ENCODE measurements at places on chromosomes 2 and 18.

- no peak for DNase-seq
Observed at GRCh38 chr2:96701636-96702035, 38.2 kb downstream of the LMAN2L start.

DNA sequence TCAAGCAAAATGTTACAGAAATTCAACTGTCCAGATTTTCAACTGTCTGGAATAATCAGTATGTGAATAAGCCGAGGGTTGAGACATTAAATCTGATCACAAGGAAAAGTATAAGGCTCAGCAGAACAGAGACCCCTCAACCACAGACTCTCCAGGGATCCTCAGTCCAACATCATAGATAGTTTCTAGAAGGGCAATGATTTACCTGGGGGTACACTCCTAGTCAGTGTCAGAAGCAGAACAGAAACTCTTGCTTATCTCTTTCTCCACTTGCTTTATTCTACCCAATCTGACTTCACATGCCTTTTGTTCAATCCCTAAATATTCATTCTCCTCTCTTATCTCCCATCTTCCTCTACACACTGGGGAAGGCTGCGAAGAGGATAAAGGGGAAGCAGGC, 36.4 kb downstream of the ICOS start:
- DNase-seq, result no peak

- no peak for DNase-seq
Observed at GRCh38 chr2:237904831-237905599, 45.6 kb downstream of the RAMP1 start.

DNA sequence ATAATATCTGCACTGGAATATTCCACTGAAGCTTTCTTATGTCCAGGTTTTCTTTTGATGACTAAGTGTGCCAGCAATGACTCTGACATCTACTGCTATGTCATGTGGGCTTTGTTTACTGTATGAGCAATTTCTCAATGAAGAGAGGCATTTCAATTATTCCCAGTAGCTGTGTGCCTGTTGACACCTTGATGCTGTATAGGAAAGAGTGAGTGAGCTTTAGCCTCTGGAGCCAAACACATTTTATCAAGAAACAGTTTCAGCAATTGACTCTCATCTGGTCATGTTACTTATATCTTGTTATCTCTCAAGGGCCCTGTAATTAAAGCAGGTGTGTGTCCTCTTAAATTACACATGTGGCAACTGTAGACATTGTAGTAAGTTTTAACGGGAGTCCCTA, 493.2 kb upstream of the FANCL start:
- peak; percentile 60 for DNase-seq

DNA sequence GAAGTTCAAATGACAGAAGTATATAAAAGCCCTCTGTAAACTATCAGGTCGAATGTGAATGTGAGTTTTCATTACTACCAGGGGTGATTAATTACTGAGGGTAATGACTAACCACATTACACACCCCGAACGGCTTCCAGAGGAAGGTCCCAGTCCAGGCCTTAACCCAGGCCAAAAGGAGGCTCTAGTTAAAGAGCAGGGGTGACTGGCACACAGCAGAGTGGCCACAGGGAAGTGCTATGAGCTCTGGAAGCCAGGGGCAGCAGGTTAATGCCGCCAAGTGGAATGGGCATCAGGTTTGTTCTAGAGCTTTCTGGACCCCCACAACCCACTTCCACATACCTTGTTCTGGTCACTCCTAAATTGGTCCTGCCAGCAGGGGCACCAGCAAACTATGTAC, 87.7 kb downstream of the BCL11A start:
- DNase-seq, result no peak

- DNase-seq, result no peak
Observed at GRCh38 chr2:69437751-69438154, 518 bp upstream of the NFU1 start.

DNA sequence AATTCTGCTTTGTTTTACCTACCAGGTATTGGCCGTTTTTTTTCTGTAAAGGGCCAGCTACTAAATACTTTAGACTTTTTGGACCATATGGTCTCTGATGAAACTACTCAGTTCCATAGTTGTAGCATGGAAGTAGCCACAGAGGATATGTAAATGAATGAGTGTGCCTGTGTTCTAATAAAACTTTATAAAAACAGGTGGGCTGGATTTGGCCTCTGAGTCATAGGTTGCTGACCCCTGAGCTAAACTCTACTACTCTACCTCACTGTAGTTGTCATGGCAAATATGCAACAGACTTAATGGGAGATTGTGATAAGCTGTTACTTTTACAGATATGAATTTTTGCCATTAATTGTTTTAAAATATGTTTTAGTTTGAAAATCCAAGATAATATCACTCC, 19.7 kb downstream of the CLIP4 start:
- DNase-seq, result no peak

DNA sequence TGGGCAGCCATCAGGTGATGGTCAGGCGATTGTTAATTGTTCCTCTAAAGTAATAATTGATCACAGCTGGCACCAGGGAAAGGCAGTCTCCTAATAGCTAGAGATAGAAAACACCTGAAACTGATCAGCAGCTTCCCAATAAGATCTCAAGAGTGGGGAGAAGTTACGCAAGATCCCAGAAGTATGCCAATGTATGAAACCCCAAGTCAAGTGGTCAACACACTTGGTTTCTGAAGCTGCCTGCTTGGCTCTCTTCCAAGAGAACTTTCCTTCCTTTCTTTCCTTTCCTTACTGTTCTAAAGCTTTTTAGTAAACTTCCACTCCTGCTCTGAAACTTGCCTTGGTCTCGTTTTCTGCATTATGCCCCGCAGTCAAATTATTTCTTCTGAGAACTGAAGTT, 201.6 kb upstream of the SKOR2 start:
- no peak for DNase-seq

DNA sequence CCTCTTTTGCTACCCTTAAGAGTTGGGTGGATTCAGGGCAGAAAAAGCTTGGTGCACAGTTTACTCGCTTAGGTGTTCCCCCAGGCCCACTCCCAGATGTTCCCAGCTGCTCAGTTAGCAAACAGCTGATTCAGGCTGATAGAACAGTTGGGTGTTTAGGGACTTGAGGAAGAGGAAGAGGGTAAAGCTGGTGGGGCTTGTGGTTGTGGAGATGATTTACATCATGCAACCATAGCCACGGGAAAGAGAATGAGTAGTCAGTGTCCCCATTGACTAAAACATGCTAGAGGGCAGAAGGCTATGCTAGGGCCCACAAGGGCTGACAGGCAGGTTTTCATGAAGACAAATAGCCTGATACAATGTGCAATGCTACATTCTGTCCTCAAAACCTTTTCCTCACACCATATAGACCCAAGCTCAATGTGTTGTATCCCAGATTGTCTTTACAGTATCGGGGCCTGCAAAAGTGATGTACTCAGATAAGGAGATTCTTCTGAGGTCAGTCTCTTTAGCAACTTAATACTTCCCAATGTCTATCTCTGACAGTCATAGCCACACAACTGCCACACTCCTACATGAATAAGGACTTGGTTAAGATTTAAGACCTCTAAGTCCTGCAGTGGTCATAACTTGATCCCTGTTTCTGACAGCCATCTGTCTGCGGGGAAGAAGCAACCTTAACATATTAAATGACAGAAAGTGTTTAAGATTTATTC, 15.6 kb downstream of the COLEC12 start:
- no peak for DNase-seq

- no peak for DNase-seq
Observed at GRCh38 chr18:44518091-44518615, 162.5 kb upstream of the SETBP1 start.

GRCh38 chr2:119385466-119385865, 18.7 kb downstream of the DBI start:
- DNase-seq, result no peak

GRCh38 chr2:192190474-192190873, 4.3 kb downstream of the TMEFF2 start:
- DNase-seq, result peak; percentile 32

DNA sequence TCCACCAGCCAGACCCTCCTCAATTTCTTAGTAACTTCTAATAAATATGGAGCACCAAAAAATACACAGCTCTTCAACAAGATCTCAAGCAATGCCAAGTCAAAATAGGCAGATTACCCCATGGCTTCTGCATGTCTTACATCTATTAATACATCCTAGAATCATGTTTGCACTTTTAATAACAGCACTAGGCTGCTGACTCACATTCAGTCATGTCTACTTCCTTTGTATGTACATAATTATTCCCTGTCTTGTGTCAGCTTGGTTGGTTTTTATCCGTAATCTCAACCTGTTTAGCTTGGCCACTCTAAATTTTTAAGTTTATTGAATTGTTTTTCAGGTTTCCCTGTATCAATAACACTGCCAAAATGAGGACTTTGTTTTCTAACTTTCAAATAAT, 420.1 kb upstream of the ACVR2A start:
- no peak for DNase-seq

DNA sequence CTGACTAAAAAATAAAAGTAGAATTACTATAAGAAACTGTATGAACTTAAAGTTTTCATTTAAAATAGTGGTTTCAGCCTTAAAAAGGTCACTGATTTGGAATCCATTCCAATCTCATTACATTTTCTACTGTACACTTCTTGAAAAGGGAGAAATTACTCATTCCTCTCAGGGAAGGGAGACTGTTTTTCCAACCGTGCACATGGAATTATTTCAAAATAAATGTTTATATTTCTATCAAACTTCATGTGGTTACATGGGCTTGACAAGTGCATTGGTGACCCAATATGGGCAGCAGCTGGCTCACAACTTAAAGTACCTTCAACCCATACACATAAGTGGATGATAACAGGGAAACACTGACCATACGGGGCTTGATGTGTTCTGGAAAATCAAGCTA, 324.5 kb upstream of the THUMPD2 start:
- peak; percentile 22 for DNase-seq

GRCh38 chr18:21743166-21743832, 2.7 kb downstream of the MIB1 start:
- DNase-seq, result no peak

GRCh38 chr18:76056471-76057110, 438.5 kb downstream of the ZNF516 start:
- DNase-seq, result no peak

- DNase-seq, result peak; percentile 65
Observed at GRCh38 chr18:61893309-61893970, 633 bp upstream of the RNF152 start.

GRCh38 chr2:65922794-65923193, 490.4 kb upstream of the SPRED2 start:
- no peak for DNase-seq

DNA sequence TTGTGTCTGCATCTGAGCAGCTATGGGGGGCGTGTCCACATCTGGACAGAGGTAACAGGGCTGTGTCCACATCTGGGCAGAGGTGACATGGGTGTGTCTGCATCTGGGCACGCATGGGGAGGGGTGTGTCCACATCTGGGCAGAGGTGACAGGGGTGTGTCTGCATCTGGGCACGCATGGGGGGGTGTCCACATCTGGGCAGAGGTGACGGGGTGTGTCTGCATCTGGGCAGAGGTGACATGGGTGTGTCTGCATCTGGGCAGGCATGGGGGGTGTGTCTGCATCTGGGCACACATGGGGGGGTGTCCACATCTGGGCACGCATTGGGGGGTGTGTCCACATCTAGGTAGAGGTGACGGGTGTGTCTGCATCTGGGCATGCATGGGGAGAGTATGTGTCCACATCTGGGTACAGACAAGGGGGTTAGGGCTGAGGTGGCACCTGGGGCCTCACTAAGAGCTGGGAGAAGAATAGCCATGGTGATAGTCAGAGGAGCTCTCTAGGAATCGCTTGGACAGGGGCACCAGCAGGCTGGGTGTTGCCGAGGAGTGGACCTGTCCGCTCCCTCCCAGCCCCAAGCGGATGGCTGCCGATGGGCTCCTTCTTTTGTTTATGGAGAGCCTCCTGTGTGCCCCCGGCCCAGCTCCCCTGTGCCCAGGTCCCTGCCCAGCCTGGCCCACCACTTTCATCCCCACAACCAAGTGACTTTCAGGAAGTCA, 177.8 kb downstream of the EIPR1 start:
- DNase-seq, result no peak

GRCh38 chr2:3146175-3146574, 231.4 kb downstream of the EIPR1 start:
- no peak for DNase-seq

- no peak for DNase-seq
Observed at GRCh38 chr2:80527119-80527518, 222.6 kb upstream of the LRRTM1 start.

- DNase-seq, result no peak
Observed at GRCh38 chr2:234753701-234754100, 198.1 kb upstream of the SH3BP4 start.

- no peak for DNase-seq
Observed at GRCh38 chr2:192087398-192087958, 107.3 kb downstream of the TMEFF2 start.

GRCh38 chr2:231600619-231601355, 8.1 kb downstream of the TEX44 start:
- DNase-seq, result no peak

DNA sequence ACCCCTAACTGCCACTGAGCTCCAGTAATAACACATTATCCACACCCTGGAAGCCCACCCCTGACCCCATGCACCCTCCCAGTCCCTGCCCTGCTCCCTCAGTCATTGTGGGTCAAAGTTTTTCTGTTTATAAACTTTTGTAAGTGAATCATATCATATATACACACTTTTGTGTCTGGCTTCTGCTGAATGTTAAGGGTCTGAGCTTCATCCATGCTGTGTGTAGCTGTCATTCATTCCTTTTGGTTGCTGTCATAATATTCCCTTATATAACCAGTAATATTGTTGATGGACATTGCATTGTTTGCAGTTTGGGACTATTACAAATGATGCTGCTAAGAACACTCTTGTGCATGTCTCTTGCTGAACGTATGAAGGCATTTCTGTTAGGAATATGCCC, 14.5 kb downstream of the CNNM4 start:
- DNase-seq, result no peak

DNA sequence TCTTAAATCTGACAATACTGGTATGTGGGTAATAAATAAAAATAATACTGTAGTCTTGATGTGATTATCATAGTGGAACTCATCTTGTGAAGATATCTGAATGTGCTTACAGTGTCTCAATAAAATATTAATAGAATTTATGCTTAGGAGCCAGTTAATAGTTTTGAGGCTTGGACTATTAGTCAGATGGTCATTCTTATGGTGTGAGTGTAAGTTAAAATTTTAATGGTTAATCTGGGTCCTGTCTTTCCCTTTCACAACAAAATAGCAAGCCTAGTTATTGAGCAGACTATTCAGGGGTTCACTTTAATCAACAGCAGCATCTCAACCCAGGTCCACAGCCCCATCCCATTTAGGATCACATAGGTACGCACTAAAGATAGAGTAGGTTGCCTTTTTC, 138.9 kb downstream of the HAUS1 start:
- DNase-seq, result no peak

DNA sequence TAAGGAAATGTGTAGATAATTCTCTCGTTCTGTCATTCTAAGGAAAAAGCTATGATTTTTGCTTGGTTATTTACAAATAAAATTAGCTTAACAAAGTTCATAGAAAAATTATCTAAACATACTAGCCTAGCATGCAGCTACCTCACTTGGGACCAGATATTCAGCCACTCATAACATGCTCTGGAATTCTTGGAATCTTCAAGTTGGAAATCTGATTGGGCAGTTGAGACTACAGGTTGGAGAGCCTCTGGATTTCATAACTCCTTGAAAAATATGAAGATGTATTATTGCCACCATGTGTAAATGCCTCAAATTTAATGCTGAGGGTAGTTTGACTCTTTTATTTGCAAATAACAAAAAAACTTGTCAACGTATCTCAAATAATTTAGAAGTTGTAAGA, 132.2 kb upstream of the GULP1 start:
- DNase-seq, result no peak

Data from NCI-H524 (cell line).